ENCODE measurements at places on chromosomes 16 and 17.

DNA sequence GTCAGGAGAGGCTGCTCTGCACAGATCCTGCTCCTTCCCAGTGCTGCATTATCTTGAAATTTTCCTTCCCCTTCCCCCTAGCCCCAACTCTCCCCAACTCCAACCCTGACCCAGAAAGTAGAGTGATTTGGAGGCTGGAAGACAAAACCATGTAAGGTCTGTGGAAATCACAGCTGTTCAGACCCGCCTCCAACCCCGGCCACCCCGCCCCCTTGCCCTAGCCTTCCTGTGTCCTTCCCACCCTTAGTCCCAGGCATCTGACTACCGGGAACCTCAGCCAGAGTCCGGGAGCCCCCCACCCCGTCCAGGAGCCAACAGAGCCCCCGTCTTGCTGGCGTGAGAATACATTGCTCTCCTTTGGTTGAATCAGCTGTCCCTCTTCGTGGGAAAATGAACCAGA, at the start of gene AOC3:
Gene AOC3 (plus strand): TSS at position 246 of the 400 bp plus-strand sequence. CDS start 145 bp downstream, at position 391.
- DNase-seq = no peak

DNA sequence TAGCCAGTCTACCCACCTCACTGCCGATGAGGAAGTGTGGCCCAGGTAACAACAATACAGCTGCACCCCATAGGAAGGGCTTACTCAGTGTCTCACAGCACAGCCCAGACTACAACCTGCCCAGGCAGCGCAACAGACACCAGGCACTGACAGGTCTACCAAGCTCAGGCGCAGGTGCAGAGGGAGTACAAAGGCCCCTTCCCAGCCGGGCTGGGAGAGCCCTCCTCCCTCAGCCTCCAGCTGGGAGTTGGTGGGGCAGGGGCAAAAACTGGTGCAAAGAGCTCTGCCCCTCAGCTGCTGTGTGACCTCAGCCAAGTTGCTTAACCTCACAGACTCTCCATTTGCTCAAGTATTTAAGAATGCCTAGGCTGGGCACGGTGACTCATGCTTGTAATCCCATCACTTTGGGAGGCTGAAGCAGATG, 112.6 kb upstream of the LHX1 start:
- DNase-seq = no peak

GRCh38 chr16:68236826-68237242, 907 bp upstream of the ESRP2 start:
- no peak for DNase-seq

GRCh38 chr16:81551821-81552304, 107.3 kb downstream of the CMIP start:
- no peak for DNase-seq

DNA sequence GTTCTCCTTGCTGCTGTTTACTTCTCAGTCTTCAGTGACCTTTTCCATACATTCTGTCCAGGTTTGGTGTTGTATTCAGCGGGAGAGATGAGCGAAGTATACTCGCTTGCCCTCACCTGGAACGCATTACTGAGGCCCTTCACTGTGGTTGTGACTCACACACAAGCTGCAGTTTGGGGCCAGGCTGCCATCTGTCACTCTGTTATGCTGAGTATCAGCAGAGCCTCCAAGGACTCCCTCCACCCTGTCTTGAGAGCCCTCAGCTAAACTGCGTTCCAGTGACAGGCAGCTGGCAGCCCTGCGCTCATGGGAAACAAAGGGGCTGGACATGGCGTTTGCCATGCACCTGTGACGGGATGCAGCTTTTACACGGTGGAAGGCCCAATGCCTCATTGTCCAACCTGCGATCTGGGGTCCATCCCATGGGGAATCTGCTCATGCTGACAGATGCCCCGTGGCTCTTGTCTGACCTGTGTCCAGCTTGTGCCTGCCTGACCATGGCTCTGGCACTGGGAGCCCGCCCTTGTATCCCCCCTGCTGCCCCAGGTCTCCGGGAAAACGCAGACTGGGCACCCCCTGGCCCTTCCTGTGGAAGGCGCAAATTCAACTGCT, 6.5 kb upstream of the ZNF778 start:
- no peak for DNase-seq

DNA sequence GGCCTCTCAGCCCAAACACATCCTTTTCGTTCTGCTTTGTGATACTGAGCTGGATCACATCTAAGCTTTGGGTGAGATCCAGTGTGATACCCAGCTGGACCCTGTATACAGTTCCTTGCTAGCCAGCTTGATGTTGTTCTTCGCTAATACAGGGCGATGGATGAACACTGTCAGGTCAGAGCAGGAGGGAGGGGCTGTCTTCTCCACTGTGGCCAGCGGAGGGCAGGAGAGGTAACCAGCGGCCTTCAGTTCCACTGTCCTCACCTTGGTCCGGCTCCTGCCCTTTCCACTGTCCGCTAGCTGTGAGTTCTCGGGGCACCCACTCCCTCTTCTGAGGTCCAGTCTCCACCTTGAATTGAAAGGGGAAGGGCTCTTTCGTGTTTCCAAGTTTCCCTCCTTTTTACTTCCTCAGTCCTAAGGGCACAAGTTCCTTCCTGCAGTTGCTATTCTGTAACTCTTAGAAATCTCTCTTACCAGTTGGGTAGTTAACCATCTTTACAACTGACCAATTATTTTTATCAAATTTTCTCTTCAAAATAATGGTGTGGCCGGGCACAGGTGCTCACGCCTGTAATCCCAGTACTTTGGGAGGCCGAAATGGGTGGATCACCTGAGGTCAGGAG, 3.0 kb upstream of the ZNF213 start:
- peak; percentile 31 for DNase-seq

- no peak for DNase-seq
Observed at GRCh38 chr17:3544365-3544764, 13.2 kb downstream of the TRPV3 start.

DNA sequence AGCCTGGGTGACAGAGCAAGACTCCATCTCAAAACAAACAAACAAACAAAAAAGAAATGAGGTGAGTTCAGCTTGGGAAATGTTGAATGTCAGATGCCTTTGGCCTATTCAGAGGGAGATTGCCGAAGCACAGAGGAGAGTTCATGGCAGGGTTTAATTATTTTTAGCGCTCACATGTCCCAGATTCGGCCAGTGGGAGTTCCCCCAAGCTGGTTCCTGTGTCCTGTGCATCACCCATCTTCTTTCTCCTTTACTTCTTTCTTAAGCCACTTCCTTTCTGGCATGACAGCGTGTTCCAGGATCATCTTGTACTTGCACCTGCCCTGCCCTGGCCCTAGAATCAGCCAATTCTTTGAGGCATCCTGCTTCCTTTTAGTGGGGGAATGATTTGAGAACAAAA, 9.2 kb downstream of the MPV17L start:
- DNase-seq = no peak

GRCh38 chr16:14364386-14365199, 265.5 kb downstream of the PARN start:
- no peak for DNase-seq

GRCh38 chr16:27312580-27313421, 973 bp upstream of the IL4R start:
- DNase-seq = no peak

- no peak for DNase-seq
Observed at GRCh38 chr17:51351890-51352289, 91.5 kb downstream of the UTP18 start.

DNA sequence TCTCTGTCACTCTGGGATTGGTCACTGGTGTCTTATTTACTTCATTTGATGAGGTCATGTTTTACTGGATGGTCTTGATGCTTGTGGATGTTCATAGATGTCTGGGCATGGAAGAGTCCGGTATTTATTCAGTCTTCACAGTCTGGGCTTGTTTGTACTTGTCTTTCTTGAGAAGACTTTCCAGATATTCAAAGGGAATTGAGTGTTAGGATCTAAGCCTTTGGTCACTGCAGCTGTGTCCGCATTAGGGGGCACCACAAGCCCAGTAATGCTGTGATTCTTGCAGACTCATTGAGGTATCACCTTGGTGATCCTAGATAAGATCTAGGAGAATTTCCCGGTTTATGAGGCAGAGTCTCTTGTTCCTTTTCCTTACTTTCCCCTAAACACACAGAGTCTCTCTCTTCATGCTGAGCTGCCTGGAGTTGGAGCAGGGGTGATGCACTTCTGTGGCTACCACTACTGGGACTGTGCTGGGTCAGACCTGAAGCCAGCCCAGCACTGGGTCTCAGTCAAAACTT, 214.7 kb downstream of the SPECC1 start:
- no peak for DNase-seq

DNA sequence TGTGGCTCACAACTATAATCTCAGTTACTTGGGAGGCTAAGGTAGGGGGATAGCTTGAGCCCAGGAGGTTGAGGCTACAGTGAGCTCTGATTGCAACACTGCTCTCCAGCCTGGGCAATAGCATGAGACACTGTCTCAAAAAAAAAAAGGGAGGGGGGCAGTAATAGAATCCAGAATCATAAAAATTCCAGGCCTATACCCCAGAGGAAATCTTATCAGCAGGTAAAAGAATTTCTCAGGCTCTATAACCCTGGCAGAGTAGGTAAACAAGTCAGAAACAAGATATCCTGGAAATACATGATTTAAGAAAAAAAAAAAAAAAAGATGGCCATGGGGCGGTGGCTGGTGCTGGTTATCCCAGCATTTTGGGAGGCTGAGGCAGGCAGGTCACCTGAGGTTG, 12.9 kb downstream of the SPAG9 start:
- DNase-seq = no peak

DNA sequence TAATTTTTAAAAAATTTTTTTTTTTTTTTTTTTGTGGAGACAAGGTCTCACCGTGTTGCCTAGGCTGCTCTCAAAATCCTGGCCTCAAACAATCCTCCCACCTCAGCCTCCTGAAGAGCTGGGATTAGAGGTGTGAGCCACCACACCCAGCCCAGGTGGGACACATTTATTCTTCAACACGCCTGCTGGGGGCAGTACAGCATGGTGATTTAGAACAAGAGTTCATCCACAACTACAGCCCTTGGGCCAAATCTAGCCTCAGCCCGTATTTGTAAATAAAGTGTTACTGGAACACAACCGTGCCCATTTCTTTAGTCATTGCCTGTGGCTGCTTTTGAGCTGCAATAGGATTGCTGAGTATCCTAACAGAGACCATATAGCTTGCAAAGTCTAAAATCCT, 92.8 kb downstream of the KATNIP start:
- DNase-seq = no peak
